ENCODE measurements at places on chromosomes 11 and 22.

DNA sequence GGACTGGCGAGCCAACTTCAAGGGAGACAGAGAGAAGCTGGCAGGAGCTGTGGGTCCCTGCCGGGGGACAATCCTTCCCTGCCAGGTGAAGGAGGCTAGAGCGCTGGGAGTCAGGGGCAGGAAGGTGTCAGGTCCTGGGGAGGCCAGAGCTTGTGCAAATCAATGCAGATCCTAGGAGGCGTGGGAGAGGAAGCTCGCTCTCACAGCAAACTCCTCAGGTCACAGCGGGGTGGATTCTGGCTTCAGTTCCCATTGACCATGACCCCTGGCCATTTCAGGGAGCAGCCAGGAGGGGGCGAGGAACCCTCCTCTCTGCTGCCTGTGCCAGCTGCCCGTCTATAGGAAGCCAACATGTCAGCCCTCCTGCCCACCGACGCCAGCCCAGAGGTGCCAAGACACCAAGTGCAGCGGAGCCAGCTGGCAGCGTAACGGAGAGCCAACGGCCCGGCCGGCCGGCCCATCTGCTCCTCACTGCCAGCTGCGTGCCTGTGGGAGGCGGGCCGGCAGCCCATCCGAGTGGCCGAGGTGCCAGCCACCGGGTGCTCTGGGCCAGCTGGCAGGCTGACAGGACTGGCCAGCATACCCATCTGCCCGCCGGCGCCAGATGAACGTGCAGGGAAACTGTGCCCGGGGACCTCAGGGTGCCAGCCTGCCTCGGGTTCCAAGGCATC lies 374.8 kb downstream of the MIAT start:
- DNase-seq, result peak; percentile 67

DNA sequence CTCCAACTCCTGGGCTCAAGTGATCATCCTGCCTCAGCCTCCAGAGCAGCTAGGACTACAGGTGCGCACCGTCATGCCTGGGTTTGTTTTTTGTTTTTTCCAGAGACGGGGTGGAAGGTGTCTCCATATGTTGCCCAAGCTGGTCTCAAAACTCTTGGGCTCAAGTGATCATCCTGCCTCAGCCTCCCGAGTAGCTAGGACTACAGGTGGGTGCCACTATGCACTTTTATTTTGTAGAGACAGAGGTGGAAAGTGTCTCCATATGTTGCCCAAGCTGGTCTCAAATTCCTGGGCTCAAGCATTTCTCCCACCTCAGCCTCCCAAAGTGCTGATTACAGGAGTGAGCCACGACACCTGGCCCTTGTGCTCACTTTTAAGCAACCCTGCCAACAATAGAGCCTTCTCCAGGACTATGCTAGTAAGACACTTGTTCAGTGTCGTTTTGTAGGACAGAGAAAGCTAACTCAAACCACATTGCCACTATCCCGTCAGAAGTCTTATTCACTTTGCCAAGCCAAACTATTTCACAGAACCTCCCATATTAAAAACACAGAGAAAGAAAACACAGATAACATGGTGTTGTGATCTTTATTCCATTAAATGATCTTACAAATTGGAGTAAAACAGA lies 9.4 kb upstream of the PLAAT3 start:
- no peak for DNase-seq

GRCh38 chr22:46104881-46105493 lies 45.3 kb upstream of the PPARA start:
- no peak for DNase-seq

DNA sequence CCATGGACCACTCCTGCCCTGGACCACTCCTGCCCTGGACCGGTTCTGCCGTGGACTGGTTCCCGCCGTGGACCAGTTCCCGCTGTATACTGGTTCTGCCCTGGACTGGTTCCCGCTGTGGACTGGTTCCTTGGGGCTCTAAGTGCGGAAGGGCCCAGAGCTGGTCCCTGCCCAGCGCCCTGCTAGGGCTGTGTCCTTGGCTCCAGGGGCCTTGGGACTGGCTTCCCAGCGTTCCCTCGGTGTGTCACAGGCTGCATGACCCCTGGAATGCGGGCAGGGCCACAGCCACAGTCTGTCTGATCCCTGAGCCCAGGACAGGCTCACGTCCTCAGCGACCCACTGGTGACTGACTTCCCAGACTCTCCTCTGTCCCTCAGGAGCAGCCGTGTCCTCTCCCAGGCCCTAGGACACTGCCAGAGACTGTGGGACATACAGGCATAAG lies 412.2 kb downstream of the TBC1D22A start:
- no peak for DNase-seq

- DNase-seq, result no peak
Measured at GRCh38 chr11:125933030-125933813, 12.6 kb upstream of the VSIG10L2 start.

DNA sequence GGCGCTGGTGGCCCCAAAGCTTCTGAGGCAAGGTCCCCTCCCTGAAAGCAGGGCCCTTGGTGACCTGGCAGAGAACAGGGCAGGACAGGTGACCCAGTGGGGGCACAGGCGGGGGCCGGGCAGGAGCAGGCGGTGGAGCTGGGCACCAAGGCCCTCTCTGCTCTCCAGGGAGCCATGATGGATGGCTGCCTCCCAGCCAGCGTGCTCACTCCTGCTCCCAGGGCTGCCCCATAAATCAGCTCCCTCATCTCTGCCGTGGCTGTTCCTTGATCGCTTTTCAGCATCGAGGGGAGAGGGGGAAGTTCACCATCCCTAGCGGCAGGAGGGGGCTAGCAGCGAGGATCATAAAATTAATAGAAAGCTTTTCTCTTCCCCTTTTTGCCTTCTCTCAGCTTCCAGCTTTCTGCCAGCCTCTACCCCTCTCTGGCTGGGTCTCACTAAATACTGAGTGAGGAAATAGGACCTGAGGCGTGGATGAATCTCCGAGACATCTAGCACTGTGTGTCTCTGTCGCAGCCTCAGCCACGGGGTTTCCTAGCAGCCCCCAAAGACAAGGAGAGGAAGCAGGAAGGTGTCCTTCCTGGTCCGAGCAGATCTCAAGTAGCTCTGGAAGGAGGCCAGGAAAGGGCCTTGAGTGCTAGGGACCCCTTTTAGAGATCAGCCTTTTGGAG lies 22.2 kb upstream of the ELFN2 start:
- no peak for DNase-seq

GRCh38 chr22:48953830-48954229 lies 873.8 kb downstream of the BRD1 start:
- no peak for DNase-seq

GRCh38 chr22:44046485-44047141 lies 22.5 kb downstream of the PARVB start:
- DNase-seq, result no peak

GRCh38 chr11:31964181-31964580 lies 126.7 kb upstream of the RCN1 start:
- DNase-seq, result no peak

DNA sequence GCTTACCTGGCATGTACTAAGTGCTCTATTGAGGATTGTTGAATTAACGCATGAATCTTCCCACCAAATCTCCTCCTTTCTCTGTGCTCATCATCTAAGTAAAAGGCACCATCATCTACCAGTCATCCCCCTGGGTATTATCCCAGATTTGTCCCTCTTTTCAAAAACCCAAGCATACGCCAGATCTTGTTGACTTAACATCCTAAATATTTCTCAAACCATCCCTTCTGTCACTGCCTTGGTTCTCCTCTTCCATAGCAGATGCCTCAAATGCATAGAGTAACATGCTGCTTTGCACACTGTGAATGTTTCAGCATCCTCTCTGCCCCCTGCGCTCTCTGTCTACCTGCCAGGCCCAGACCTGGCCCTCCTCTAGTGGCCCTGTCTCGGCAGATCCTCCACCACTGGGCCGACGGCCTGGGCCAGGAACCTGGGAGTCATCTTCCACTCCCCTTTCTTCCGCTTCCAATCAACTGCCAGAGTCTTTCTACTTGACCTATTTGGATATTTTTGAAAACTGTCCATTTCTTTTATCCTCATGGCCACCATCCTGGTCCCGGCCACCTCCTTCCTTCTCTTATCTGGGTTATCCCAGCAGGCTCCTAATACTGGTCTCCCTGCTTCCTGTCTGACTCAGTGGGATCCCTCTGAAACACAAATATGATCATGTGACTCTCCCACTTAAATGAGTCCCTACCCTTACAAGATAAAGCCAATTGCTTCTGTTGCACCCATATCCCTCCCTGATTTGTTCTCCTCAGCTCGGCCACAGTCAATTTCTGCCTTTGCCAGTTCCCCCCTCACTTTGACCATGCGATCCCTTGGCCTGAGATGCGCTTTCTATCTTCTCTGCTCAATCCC lies 3.4 kb upstream of the TAB1 start:
- DNase-seq, result no peak

GRCh38 chr11:110474578-110474977 lies 44.8 kb downstream of the FDX1 start:
- DNase-seq, result no peak

- no peak for DNase-seq
Measured at GRCh38 chr11:95599959-95600586, 189.5 kb downstream of the FAM76B start.

- no peak for DNase-seq
Measured at GRCh38 chr11:2580061-2580421, 119.8 kb downstream of the KCNQ1OT1 start.

DNA sequence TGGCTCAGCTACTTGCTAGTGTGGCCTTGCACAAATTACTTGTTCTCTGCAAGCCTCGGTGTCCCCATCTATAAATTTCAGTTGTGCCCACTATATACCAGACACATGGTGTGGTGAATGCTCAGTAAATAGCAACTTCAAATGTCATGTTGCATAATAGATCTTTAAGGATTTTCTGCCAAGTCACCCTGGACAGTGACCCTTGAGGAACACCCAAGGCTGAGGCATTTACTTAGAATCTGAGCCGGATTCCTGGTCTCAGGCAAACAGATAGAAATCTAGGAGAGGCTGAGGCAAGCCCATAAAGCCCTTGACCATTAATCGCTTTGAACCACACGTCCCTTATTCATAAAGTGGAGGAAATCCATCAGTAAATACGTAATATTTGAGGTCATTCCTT lies 9.7 kb downstream of the TEAD1 start:
- DNase-seq, result no peak

DNA sequence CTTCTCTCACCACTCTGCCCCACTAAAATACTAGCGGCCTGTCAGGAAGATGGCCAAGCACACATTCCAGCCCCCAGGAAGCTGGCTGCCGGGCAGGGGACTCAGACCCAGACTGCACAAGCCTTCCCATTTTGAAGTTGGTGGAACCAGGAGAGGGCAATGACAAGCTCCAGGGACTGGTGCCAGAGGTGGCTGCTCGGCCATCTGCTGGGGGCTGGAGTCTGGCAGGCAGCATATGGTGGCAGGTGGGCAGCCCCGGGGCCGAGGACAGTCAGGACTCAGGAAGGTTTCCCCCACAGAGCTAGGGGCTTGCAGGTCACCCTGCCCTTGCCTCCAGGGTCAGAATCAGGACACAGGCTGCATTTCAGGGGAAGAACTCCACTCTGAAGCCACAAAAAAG lies 22.6 kb downstream of the KCNJ5 start:
- no peak for DNase-seq

DNA sequence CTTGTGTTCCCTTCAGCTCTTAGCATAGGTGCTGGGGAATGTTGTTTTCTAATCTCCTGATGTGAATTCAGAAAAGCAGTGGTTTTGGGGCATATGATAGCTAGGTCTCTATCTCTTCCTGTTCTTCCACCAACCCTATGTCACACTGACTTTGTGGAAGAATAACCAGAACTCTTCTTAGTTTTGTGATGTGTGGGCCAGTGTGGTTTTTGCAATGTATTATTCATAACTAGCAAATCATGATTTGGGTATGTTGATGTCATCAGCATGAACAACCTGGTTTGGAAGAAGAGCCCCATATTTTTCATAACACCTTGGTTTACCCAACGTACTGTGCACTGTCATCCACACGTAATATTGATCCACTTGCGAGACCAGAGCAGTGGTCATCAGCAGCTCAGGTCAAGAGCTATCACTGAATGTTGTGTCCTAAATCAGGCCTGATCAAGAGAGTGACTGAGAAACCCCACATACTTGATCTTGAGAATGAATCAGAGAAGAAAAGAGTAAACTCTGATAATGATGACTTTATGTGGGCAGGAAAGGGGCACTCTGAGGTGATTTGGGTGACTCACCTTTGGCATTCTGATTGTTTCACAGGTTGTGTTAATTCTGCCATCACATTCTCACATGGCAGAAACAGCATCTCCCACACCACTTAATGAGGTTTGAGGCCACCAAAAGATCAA lies 19.4 kb upstream of the MS4A6E start:
- no peak for DNase-seq

- no peak for DNase-seq
Measured at GRCh38 chr11:129702410-129703398, 112.9 kb upstream of the TMEM45B start.

GRCh38 chr11:26063915-26064314 lies 268.0 kb upstream of the ANO3 start:
- DNase-seq, result no peak

DNA sequence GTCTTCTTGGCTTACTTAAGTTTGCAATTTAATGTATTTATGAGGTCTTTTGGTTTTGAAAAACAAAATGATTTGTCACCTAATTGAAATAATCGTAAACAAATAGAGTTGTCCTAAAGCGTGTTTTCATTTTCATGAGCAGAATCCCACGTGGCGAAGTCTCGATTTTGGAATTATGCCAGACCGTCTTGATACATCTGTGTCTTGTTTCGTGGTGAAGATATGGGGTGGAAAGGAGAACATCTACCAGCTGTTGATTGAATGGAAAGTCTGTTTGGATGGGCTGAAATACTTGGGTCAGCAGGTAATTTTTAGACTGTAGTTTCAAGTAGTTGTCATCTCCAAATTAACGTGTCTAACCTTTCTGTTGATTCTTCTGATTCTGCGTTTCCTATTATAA lies 64.7 kb downstream of the UVRAG start:
- DNase-seq, result no peak

- no peak for DNase-seq
Measured at GRCh38 chr11:111045874-111046273, 199.7 kb upstream of the POU2AF2 start.

GRCh38 chr11:36013950-36014897 lies 70.4 kb downstream of the LDLRAD3 start:
- DNase-seq, result no peak

- no peak for DNase-seq
Measured at GRCh38 chr22:45460288-45461109, 42.2 kb upstream of the FBLN1 start.

GRCh38 chr11:125494974-125495725 lies 915 bp downstream of the FEZ1 start:
- peak; percentile 71 for DNase-seq

DNA sequence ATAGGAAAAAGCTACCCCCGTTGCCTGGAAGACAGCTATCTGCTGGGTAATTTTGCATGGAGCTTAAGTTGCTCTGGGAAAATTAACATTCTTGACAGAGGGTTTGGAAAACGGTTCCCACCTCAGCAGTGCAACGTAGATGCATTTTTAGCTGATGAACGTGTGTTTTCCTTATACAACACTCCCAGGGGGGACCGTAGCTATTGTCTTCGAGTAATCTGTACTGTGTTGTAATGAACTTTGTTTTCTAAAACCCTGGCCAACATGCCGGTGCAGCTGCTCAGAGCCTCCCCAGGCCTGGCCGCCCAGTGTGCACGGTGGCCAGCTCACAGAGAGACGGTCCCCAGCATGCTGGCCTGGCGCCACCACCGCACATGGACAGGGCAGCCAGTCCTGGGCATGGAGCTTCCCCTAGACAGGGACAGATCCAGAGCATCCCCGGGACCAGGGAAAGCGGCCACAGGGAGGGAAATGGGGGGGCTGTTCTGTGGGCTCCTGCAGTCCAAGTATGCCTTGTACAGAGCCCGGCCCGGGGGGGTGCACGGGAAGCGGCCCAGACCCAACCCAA lies 2.2 kb downstream of the TNNT3 start:
- no peak for DNase-seq

GRCh38 chr11:518463-519202 lies 11.6 kb upstream of the RNH1 start:
- peak; percentile 83 for DNase-seq

All from occipital lobe (tissue), 3 donors.